ENCODE measurements at places on chromosomes 13 and 19.

GRCh38 chr19:18507727-18508440, 14.0 kb downstream of the ELL start:
- no peak for DNase-seq

DNA sequence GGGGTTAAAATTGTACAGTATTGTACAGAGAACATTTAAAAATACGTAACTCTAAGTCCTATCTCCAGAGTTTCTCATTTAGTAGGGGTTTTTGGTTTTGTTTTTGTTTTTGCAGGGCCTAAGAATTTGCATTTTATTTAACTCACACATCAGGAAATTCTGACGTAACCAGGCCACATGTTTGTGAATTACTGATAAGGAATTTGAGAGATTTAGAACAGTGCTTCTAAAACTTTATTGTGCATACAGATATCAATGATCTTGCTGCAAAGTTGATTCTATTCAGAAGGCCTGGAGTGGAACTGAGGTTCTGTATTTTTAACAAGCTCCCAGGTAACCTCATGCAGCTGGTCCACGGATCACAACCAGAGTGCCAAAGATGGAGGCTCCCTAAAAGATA, 49.3 kb downstream of the LIG4 start:
- no peak for DNase-seq

DNA sequence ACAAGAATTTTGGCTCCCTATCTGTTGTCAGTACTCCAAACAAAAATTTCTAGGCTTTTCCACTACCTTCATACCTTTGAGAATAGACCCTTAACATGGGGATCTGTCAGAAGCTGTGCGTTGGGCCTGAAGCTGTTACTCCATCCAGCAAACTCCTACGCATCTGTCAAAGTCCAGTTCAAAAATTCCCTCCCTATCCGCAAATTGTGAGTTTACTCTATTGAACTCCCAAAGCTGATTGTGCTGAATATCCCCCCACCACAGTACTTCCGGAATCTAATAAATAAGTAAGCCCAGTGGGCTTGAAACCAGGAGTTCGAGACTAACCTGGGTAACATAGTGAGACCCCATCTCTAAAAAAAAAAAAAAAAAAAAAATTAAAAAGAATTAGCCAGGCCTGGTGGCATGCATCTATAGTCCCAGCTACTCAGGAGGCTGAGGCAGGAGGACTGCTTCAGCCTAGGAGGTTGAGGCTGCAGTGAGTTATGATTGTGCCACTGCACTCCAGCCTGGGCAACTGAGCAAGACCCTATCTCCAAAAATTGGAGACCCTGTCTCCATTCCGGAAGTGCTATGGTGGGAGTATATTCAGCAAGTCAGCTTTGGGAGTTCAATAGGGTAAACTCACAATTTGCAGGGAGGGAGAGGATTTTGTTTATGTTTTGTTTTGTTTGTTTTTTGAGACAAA, 930 bp upstream of the FBN3 start:
- DNase-seq: no peak

GRCh38 chr19:13026462-13027370, 31.4 kb downstream of the NFIX start:
- DNase-seq: peak; percentile 38

GRCh38 chr13:46559272-46559805, 6.4 kb downstream of the LRCH1 start:
- DNase-seq: no peak
